ENCODE measurements at places on chromosomes 4 and X.

- DNase-seq, result no peak
Measured at GRCh38 chr4:102500696-102501446, at the start of gene NFKB1. Gene NFKB1, plus strand, starts transcription at chr4:102501359. Its CDS starts 24,160 bp downstream, at chr4:102525519.

- DNase-seq, result no peak
Measured at GRCh38 chrX:130084631-130085237, 25.6 kb downstream of the ELF4 start.

DNA sequence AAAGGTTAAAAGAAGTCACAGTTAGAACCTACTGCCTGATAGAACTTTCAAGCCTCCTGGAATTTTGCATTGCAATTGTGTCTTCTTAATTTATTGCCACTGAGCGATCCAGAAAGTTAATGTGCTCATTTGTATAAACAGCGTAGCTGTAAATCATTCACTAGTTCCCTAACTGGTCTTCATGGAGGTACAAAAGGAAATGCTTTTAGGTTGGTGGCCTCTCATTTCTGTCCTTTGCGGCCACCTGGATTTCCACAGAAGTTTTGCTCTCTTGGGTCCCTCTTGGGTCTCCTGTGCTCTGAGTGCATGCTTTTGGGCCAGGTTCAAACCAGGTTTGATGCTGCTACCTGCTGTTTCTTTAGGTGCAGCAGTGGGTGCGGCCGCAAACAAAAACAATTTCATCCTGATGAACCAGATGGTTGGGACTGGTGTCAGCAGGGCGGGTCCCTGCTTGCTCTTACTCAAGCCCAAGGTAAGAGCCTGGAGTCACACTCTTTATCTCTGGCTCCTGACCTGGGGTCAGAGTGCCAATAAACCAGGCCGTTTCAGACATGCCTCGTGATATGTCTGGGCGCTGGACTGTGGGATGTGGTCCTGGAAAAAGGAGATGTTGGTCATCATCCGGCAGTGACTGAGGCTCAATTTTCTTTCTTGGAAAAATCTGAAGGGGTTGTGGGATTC, 270.1 kb downstream of the PTTG2 start:
- no peak for DNase-seq

GRCh38 chr4:5683566-5683965, 24.8 kb downstream of the EVC2 start:
- no peak for DNase-seq

DNA sequence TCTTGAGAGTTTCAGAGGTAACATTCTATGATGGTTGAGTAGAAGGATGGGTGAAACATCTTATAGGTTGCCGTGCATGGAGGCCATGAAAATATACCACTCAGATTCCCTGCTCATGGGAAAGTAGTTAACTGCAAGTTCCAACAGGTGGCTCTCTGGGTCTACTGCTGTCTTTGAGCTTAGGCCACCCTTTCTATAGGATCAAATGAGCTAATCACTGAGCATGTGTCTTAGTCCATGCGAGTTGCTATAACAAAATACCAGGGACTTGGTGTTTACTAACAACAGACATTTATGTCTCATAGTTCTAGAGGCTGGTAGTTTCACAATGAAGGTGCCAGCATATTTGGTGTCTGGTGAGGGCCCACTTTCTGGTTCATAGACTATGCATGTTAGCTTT, 144.8 kb upstream of the UNC5C start:
- no peak for DNase-seq

DNA sequence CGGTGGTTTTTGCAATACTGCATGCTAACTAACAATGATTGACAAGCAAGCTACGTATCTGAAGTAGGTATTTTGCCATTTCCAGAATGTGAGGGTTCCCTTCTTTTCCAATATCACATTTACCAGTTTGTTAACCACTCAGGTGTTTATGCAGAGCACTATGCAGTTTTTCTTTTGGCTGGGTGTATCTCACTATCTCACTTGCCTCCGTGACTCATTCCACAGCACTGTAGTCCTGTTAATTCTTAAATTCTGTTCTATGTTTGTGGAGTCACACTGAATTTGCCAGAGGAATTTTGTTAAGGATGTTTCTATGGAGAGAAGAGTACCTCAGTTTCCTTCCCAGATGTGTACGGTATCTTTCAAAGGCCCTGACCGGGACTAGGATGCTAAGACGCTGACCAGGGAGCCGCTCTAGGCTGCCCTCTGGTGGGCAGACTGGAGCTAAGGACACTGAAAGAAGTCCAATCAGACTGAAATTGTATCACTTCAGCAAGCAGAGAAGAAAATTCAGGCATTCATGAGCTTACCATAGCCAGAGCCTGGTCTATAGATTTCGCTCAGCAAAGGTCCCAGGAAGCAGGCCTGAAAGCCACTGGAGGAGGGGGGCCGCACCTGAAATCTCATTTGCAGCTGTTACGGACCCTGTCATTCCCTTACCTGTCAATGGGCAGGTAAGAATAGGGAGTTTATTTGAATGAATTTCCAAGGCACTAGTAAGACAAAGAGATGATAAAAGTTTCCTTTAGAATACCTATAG, 388.4 kb upstream of the SPOCK3 start:
- DNase-seq, result no peak

GRCh38 chr4:86279293-86279960, 80.4 kb downstream of the MAPK10 start:
- no peak for DNase-seq

DNA sequence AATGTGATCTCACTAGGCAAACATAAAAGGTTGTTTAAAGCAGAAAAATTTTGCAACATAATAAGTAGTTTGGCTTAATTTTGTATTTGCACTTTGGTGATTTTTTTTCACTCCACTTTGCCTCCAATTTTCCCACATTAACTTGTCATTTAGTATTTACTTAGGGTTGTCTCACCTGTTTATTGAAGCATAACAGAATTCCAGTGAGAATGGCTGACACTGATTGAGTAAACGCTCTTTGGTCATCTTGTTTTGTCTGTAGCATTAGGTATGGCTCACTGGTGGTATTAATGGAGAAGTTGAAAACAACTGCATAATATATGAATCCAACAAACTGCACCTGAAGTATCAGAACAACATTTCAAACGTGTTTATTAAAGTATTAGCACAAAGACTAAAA, 799.5 kb upstream of the ADGRL3 start:
- no peak for DNase-seq

DNA sequence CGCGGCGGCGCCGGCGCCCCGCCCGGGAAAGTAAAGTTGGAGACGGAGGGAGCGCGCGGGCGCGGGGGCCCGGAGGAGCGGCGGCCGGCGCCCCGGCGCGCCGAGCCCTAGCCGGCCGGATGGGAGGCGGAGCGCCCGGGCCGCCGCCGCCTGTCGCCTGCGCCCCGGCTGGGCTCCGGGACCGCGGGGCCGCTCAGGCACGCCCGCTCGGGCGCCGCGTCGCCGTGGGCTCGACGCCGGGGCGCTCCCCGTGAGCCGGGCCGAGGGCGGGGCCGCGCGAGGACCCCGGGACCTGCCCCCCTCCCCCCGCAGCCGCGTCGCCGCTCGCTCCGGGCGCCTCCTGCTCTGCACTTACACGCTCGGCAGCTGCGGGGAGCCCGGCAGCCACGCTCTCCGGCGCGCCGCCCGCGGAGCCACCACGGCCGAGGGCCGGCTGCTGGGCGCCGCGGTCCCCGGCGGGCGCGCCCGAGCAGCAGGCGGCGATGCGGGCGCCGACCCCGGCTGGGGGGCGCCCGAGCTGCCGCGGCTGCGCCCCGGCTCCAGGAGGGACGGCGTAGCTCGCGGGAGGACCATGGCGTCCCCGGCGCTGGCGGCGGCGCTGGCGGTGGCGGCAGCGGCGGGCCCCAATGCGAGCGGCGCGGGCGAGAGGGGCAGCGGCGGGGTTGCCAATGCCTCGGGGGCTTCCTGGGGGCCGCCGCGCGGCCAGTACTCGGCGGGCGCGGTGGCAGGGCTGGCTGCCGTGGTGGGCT, at the start of gene ADRA2C:
Gene ADRA2C (plus strand): TSS at position 350 of the 749 bp plus-strand sequence. CDS start 222 bp downstream, at position 572.
- DNase-seq, result no peak

GRCh38 chrX:132423323-132423722, 65.5 kb downstream of the MBNL3 start:
- DNase-seq, result no peak

DNA sequence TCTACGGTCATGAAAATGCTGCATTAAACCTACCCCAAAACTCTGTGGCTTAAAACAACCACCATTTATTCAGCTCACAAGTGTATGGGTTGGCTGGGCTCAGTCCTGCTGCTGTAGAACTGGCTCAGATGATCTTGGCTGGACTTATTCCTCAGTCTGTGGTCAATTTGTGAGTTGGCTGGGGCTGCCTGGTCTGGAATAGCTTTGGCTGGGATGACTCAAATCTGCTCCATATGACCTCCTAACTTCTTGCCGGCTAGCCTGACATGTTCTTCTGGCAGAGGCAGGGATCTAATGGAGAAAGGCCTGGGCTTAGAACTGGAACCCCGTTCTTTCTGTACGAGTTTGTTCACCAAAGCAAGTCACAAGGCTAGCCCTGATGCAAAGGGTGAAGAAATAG, 71.7 kb downstream of the CFAP299 start:
- no peak for DNase-seq

- no peak for DNase-seq
Measured at GRCh38 chrX:118392716-118393115, 46.8 kb downstream of the WDR44 start.

GRCh38 chrX:107171369-107172102, 34.7 kb downstream of the NUP62CL start:
- DNase-seq, result no peak

DNA sequence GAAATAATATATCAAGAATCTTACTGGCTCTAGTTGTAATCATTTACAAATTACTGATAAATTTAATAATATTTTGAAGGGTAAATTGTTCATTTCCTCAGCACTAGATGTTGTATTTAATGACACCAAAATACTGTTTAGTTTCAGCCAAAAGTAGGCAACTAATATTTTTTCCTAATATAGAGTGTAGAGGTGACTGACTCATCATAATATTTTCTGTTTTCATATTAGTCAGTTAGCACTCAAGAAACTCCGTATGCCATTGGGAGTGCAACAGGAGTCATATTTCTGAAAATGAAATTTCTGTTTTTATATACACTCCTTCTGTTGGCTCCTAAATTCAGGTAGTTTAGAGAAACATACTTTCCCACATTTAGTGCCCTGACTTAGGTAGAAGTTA, 36.6 kb upstream of the PTPN13 start:
- no peak for DNase-seq

DNA sequence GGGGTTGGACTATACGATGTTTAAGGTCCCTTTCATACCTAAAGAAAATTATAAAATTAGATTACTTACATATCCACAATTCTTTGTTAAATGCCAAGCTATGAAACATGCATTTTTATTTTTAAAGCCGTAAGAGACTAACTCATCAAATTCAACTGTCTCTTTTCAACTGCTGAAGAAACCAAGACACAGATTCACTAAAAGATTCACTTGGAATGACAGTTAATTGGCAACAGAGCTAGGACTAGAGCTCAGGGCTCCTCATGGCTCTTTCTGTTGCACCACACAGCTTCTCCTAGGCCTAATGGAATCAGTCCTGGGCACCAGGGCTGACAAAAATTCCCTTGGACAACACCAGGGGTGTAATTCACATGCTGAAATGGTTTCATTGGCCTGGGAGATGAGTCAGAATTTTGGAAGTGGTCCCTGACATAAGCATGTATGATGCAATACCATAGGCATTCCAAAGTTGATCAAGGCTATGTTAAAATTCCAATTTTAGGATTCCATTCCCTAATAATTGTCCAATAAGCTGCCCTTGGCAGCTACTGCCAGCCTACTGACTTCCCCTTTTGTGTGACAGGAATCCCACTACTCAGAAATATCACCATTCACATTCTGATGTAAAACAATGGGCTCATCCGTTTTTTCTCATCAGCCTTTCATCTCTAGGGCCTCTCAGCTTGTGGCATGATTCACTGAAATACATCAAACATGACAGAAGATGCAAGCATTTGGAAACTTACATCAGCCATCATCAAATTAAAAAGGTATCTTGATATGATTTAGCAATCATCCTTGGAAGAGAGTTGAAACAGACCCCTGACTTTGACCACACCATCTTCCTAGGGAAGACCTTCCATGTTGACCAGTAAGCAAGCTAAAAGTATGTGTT, 54.2 kb downstream of the PLAC1 start:
- no peak for DNase-seq

- DNase-seq, result no peak
Measured at GRCh38 chr4:20319825-20320612, 68.3 kb downstream of the SLIT2 start.

GRCh38 chr4:6695660-6696610, 2.3 kb downstream of the S100P start:
- DNase-seq, result no peak

DNA sequence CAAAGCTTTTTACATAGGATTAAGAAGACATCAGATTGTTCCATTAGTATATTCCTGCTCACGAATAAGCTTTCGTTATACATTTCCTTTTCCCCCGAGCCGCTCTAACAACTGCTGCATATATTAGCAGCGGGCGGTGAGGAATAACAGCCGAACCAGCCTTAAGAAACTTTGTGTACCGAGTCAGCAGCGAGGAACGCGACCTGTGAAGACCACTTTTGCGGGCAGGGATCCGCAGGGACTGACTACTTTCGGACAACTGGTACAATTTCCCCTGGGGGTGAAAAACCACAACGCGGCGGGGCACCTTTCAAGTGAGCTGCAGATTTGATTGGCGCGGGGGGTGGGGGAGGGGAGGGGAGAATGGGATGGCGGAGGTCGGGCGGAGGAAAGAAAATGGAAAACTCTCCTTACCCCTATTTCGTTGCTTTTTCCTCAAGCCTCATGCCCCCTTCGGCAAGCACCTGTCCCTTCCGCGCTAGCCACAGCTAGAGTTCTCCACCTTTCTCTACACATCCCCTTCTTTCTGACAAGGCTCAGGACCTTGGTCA, 5.9 kb upstream of the PITX2 start:
- DNase-seq, result no peak

GRCh38 chrX:139086246-139086645, 374.7 kb upstream of the FGF13 start:
- no peak for DNase-seq

DNA sequence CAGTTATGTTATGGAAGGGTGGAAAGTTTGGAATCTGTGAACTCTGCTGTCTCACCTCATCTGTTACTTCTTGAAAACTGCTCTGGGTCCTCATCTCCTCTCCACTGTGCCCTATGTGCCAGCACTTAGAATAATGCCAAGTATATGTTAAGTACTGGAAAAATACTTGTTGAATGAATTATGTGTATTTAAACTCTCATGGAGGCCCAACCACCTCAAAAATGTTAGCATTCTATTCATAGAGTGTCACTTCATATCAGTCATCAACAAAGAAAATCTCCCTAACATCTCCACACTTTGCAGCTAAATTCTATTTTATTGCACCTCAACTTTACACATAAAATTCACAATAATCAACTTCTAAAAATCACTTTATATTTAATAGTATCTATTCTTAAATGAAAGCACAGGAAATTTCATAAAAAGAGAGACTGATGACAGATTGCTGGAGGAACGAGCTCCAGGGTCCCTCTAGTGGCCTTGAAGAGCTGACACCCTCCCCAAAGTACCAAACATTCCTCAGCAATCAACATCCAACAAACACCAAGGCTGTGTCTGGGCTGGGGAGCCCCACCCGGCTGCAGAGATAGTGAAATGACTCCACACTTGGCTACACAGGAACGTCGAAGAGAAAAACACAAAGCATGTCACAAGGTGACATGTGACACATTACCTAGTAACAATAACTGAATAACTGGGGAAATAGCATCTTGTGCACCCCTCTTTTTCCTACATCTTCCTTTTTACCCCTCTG, 45.8 kb downstream of the SLC39A8 start:
- no peak for DNase-seq

GRCh38 chr4:83890816-83891215, 354.9 kb downstream of the GPAT3 start:
- no peak for DNase-seq

- no peak for DNase-seq
Measured at GRCh38 chr4:110823251-110823650, 200.4 kb upstream of the PITX2 start.
